ENCODE measurements at places on chromosomes 2 and 18.

DNA sequence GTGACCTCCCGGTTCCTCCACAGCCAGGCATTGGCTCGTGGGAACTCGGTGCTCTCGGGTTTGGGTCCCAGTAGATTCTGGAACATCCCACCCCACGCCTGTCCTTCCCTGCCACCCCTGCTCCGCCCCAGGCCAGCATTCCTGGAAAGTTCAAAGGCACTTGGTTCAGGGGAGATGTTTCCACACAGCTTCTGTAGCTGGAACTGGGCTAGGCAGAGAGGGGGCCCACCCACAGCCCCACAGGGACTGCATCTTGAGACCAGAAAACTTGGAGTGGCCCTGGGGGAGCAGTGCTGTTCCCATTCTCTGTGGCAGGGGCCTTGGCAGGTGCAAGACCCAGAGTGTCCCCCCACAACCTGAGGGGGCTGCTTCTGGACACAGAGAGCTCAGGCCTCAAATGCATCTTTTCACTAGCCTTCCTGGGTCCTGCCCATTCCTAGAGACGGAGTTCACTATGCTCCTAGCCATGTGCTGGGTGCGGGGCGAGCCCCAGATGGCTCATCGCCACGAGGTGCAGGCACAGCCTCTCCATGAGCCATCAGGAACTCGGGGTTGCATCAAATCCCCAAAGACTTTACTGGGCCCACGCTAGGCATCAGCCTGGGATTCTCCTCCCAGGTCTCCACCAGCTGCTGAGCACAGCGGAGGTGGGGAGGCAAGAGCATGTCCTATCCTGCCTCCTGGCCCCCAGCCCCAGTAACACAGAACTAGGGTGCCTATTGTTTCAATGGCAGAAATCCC, 68.7 kb downstream of the ZFP36L2 start:
- peak overlapping the region; percentile 95 for H3K27ac ChIP-seq
- H3K36me3 ChIP-seq: no peaks in the 10 kb centered on the region
- H3K4me1 ChIP-seq: peaks cover 62% of the 10 kb centered on the region
- no peak for DNase-seq

DNA sequence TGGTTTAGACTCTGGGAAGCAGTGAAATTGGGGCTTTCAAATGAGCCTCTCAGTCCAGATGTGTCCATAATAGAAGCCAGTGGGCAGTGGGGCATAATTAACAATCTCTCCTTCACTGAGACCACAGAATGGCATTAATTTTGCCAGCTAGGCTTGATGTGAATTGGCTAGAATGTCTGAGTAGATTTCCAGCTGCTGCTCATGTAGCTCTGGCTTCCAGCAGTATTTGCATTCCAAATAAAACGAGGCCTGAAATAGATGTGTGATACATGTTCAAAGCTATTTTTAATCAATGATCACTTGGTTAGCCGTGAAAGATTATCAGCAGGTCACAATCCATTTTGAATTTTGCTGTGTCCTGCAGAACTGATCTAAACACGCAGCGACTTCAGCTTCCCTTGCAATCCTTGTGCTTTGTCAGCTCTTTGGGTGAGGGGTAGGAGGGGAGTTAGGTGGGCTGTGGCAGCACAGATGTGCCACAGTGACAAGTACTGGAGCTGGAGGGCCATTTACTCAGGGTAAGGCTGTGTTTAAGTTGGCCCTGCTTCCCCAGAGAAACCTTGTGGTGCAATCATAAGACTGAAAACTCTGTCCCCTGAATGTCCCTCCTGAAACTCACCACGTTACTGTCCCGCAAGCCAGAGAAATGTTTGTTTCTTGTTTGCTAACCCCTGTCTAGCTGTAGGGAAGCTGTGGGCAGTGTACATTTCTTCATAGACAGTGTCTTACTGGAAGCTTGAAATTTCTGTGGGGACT, 56.9 kb upstream of the TMEM178A start:
- H3K36me3 ChIP-seq: no peaks in the 10 kb centered on the region
- H3K4me3 ChIP-seq: no peak overlapping the region
- DNase-seq: no peak
- no peaks in the 10 kb centered on the region for H3K27me3 ChIP-seq

- H3K27ac ChIP-seq: no peak overlapping the region
- H3K36me3 ChIP-seq: no peaks in the 10 kb centered on the region
- no peak overlapping the region for H3K4me3 ChIP-seq
- H3K4me1 ChIP-seq: no peaks in the 10 kb centered on the region
- no peaks in the 10 kb centered on the region for H3K27me3 ChIP-seq
Observed at GRCh38 chr2:54927085-54927750, 123.0 kb downstream of the RTN4 start.

GRCh38 chr2:75130171-75130570, 69.1 kb downstream of the TACR1 start:
- no peaks in the 10 kb centered on the region for H3K4me1 ChIP-seq
- no peak overlapping the region for H3K27ac ChIP-seq
- no peaks in the 10 kb centered on the region for H3K27me3 ChIP-seq
- no peak overlapping the region for H3K4me3 ChIP-seq
- H3K36me3 ChIP-seq: no peaks in the 10 kb centered on the region

DNA sequence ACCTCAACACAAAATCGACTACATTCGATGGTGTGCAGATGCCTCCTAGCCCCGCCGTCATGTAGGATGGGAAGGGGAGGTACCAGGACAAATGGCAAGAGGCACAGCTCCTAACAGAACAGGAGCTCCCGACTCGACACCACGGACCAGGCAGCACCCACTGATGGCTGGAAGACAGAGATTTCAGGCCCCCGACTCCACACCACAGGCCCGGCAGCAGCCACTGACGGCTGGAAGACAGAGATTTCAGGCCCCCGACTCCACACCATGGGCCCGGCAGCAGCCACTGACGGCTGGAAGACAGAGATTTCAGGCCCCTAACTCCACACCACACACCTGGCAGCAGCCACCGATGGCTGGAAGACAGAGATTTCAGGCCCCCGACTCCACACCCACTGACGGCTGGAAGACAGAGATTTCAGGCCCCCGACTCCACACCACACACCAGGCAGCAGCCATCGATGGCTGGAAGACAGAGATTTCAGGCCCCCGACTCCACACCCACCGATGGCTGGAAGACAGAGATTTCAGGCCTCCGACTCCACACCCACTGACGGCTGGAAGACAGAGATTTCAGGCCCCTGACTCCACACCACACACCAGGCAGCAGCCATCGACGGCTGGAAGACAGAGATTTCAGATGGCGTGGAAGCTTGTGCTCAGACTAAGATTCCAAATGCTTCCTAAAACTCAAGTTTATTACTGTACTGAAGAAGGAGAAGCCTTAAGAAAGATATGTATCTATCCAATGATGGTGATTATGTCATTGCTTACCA, 135.5 kb downstream of the EIPR1 start:
- no peak overlapping the region for H3K4me3 ChIP-seq
- H3K4me1 ChIP-seq: no peaks in the 10 kb centered on the region
- no peaks in the 10 kb centered on the region for H3K36me3 ChIP-seq
- DNase-seq: no peak
- no peaks in the 10 kb centered on the region for H3K27me3 ChIP-seq

GRCh38 chr2:204576362-204576979, 31.2 kb downstream of the PARD3B start:
- H3K36me3 ChIP-seq: no peaks in the 10 kb centered on the region
- H3K4me1 ChIP-seq: peaks cover 6% of the 10 kb centered on the region
- H3K27ac ChIP-seq: peak overlapping the region; percentile 2
- no peak overlapping the region for H3K4me3 ChIP-seq
- no peaks in the 10 kb centered on the region for H3K27me3 ChIP-seq

DNA sequence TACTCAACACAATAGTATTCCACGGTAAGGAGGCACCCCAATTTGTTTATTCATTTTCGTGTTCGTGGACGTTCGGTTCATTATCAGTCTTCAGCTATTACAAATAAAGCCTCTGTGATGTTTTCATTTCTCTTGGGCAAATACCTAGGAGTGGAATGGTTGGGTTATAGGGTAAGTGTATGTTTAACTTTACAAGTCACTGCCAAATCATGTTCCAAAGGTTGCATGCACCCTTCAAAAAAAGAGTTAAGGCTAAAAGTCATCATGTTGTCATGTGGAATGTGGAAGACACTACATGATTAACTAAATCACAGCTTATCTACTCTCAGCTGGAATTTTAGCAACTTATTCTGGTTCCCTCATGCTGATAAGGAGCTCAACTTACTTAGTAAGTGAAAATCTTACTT, 15.8 kb downstream of the INO80C start:
- no peaks in the 10 kb centered on the region for H3K36me3 ChIP-seq
- peaks cover 44% of the 10 kb centered on the region for H3K4me1 ChIP-seq
- no peaks in the 10 kb centered on the region for H3K27me3 ChIP-seq
- H3K4me3 ChIP-seq: no peak overlapping the region
- H3K27ac ChIP-seq: peak overlapping the region; percentile 89

DNA sequence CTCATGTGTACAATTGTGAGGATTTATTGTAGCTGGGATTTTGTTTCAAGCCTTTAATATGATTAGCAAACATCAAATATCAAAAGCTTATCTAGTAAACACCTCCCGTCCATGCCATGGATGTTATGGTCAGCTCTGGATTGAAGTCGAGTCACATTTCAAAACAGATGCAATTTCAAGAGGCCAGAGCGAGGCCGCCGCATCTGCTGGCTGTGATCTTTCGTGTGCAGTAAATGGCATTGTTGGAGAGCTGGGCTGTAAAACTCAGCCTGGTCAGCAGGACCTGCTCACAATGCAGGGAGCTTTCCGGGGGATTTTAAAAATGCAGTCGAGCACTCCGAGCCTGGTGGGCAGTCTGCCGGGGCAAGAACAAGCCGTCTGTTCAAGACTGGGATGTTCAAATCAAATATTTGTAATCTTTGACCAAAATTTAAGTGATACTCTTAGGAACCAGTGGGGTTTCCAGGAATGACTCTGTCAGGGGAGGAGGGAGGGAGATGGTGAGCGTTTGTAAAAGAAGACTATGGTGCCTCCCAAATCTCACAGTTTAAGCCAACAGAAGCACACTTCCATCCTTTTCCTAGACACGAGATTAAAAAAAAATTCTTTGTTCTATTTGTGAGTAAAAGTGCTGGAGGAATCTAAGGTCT, 97.6 kb downstream of the MYCN start:
- DNase-seq: no peak
- no peak overlapping the region for H3K4me3 ChIP-seq
- no peak overlapping the region for H3K27ac ChIP-seq
- H3K4me1 ChIP-seq: no peaks in the 10 kb centered on the region
- no peaks in the 10 kb centered on the region for H3K27me3 ChIP-seq
- no peaks in the 10 kb centered on the region for H3K36me3 ChIP-seq

Measured in Caco-2 (cell line).